ENCODE measurements at places on chromosomes 16 and 17.

GRCh38 chr17:30597776-30598288 is 120.6 kb downstream of the GOSR1 start:
- DNase-seq: no peak
- no peak overlapping the region for H3K4me3 ChIP-seq
- no peaks in the 10 kb centered on the region for H3K27me3 ChIP-seq
- no peaks in the 10 kb centered on the region for H3K4me1 ChIP-seq

DNA sequence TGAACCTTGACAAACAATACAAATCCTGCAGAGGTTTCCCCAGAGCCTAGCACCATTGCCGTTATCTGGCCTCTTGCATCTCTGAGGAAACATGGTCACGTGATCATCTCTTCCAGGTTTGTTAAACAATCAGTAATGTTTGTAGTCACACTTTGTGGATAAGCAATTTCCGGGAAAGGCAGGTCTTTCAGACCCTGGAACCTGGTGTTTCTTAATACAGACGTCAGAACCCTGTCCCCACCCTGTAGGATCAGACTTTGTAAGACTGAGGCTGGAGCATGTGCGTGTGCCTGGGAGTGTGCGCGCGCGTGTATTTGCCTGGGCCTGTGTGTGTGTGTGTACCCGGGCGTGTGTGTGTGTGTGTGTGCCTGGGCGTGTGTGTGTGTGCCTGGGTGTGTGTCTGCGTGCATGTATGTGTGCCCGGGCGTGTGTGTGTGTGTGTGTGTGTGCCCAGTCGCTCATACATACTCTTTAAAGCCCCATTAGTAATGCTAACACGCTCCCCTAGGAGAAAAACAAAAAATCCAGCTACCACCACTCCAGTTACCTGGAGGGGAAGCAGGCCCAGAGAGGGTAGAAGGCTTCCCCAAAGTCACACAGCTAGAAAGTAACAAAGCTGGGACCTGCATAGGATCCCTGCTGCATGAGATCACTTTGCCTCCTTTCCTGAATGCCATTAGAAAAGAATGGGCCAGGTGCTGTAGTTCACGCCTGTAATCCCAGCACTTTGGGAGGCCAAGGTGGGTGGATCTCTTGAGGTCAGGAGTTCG is 5.3 kb downstream of the CTNS start:
- peaks cover 12% of the 10 kb centered on the region for H3K4me1 ChIP-seq
- DNase-seq: no peak
- H3K27ac ChIP-seq: no peak overlapping the region
- H3K36me3 ChIP-seq: no peaks in the 10 kb centered on the region

- DNase-seq: no peak
- no peak overlapping the region for H3K4me3 ChIP-seq
- H3K27me3 ChIP-seq: no peaks in the 10 kb centered on the region
- H3K4me1 ChIP-seq: peaks cover 37% of the 10 kb centered on the region
- no peak overlapping the region for H3K27ac ChIP-seq
Measured at GRCh38 chr17:40538936-40539705, 26.2 kb downstream of the CCR7 start.

DNA sequence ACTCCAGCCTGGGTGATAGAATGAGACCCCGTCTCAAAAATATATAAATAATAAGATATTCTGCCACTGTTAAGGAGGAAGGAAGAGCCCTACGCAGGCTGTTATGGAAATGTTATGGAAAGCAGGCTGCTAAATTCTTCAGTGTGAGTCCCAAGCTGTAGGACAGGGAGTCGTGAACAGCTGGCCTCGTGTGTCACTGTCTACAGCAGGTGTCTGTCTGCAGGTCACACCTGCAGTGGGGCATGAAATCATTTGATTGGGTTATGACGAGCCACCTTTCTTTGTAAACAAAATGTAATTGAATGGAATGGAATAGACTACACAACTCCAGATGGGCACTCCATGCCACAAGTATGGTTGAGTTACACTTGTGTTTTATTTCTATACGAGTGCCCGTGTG is 15.6 kb upstream of the LITAF start:
- H3K27me3 ChIP-seq: no peaks in the 10 kb centered on the region
- no peak for DNase-seq
- H3K4me1 ChIP-seq: peaks cover 45% of the 10 kb centered on the region

GRCh38 chr17:57665696-57666095 is 79.4 kb downstream of the CCDC182 start:
- no peak for DNase-seq
- peaks cover 14% of the 10 kb centered on the region for H3K4me1 ChIP-seq
- H3K27ac ChIP-seq: no peak overlapping the region
- no peaks in the 10 kb centered on the region for H3K27me3 ChIP-seq
- H3K36me3 ChIP-seq: no peaks in the 10 kb centered on the region
- no peak overlapping the region for H3K4me3 ChIP-seq

GRCh38 chr16:65515193-65515592 is 393.3 kb upstream of the CDH11 start:
- no peak overlapping the region for H3K4me3 ChIP-seq
- no peaks in the 10 kb centered on the region for H3K36me3 ChIP-seq
- H3K27me3 ChIP-seq: no peaks in the 10 kb centered on the region
- no peak overlapping the region for H3K27ac ChIP-seq

DNA sequence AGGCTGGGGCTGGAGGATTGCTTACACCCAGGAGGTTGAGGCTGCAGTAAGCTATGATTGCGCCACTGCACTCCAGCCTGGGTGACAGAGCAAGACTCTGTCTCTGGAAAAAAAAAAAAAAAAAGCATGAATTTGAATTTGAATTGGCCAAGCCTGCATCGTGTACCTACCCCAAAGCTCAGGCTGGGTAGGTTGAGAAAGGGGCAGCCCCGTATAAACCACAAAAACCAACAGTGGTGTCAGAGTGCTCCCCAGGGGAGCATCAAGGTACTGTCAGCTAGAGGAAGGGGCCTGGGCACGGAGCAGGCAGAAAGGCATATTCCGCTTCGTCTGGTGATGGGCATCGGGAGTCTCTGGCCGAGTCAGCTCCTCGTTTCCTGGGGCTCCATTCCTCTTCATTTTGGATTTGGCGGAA is 40.9 kb downstream of the RAP1GAP2 start:
- H3K27me3 ChIP-seq: no peaks in the 10 kb centered on the region
- H3K36me3 ChIP-seq: no peaks in the 10 kb centered on the region
- H3K27ac ChIP-seq: no peak overlapping the region
- no peaks in the 10 kb centered on the region for H3K4me1 ChIP-seq
- no peak for DNase-seq
- H3K4me3 ChIP-seq: no peak overlapping the region

DNA sequence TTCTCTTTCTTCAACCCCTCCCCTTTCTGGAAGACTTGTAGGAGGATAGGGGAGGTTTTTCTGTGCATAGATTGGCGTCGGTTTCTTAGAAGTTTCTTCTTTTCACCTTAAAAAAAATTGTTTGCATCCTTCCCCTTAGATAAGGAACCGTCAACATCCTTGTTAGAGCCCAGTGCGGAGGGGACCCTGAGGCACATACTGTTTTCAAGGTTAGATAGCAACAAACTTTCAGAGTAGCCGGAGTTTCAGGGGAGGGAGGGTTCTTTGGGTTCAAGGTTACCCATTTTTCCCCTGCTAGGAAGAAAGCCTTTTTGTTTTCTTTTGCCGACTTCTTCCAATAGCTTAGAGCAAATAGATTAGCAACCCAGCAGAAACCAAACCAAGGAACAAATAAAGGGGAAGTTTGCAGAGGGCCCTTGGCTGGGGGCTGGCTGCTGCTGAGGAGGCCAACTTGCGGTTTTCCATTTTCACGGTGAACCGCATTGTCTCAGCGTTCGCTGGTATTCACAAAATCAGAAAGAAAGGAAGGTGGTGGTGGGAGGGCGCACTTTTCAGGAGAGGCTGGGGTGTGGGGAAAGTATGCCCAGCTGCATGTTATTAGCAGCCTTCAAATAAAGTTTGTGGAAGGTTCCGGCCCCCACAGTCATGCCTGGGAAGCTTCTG is 28.8 kb downstream of the MSI2 start:
- peaks cover 7% of the 10 kb centered on the region for H3K4me1 ChIP-seq
- no peak for DNase-seq
- H3K27me3 ChIP-seq: no peaks in the 10 kb centered on the region

- no peaks in the 10 kb centered on the region for H3K27me3 ChIP-seq
- H3K36me3 ChIP-seq: no peaks in the 10 kb centered on the region
- H3K4me3 ChIP-seq: peak overlapping the region; percentile 73
- no peak overlapping the region for H3K27ac ChIP-seq
Measured at GRCh38 chr16:31217136-31217530, 198 bp upstream of the PYDC1 start.

DNA sequence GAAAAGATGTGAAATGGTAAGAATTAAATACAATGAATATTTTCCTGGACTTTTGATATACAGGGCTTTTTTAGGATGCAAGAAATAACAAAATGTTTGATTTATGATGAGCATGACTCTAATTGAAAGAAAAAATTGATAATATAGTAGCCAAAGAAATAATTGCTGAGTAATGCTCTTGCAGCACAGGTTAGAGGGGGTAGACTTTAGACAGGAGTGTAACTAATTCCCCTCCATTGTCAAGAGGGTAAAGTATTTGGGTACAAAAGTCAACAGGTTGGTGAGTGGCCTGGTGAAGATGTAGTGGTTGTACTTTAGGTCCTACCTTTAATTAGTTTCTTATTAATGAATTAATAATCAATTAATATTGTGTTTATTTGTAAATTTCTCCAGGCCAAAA is 912.3 kb downstream of the KCNJ2 start:
- H3K4me3 ChIP-seq: no peak overlapping the region
- H3K27ac ChIP-seq: no peak overlapping the region

DNA sequence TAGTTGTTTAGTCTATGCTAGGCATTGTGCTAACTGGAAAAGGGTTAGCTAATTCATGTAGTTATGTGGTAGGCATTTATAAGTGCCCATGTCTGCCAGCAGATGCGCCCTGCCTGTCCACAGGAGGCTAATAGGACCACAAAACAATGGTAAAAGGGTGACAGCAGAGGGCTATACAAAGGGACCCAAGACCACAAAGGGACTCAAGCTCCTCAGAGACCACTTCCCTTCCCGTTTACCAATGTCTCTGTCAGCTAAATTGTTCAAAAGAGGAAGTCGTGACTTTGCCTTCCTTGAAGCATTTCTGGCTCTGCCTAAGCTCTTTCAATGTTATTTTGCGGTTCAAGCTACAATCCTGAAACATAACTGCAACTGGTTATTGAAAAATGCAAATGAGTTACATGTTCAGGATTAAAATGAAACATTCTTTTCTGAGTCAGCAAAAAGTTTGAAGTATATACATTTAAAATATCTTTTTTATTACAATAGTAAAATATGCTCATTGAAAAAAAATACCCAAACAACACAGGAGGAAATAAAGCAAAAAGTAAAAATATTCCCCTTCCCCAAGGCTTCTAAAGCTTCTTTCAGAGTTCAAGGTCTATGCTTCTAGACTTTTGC is 149.2 kb downstream of the MAF start:
- H3K4me1 ChIP-seq: no peaks in the 10 kb centered on the region
- no peaks in the 10 kb centered on the region for H3K36me3 ChIP-seq

DNA sequence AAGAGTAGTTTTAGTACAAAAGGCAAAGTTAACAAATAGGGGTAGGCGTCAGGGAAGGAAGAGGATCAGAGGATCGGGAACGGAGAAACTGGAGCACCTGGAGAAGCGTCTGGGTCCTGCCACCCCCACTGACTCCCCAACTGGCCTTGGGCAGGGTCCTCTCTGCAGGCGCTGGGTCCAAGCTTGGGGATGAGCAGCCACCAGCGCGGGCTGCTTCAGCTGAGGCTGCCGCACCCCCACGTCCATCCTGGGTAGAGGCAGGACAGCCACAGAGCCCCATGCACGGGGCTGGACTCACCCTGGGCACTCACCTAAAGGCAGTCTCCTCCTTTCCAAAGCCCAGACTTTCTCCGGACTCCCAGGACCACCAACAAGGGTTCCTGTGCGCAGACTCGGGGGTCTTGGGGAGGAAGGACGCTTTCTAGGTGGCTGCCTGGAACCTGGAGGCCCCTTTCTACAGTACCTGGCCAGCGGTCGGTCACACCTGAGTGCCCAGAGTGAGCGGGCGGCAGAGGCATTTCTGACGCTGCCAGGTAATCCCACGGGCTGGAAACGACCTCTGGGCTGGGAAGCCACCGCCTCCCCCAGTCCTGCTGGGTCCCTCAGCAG is 1.1 kb downstream of the HS3ST6 start:
- peaks cover 11% of the 10 kb centered on the region for H3K27me3 ChIP-seq
- H3K36me3 ChIP-seq: no peaks in the 10 kb centered on the region
- no peak overlapping the region for H3K4me3 ChIP-seq
- no peaks in the 10 kb centered on the region for H3K4me1 ChIP-seq
- no peak overlapping the region for H3K27ac ChIP-seq

DNA sequence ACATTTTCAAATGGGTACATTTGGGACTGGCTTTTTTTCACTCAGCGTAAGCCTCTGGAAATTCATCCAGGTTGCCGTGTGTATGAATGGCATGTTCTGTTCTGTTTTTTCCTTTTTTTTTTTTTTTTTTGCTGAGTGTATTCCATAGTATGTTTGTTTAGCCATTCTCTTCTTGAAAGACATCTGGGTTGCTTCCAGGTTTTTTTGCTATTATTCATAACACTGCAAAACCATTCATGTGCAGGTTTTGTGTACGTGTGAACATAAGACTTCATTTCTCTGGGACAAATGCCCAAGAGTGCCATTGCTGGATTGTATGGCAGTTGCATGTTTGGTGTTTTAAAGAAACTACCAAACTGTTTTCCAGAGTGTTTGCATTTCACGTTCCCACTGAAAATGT is 335.9 kb upstream of the TNRC6C start:
- no peaks in the 10 kb centered on the region for H3K36me3 ChIP-seq
- H3K27me3 ChIP-seq: no peaks in the 10 kb centered on the region
- no peak overlapping the region for H3K4me3 ChIP-seq
- no peaks in the 10 kb centered on the region for H3K4me1 ChIP-seq
- DNase-seq: no peak

DNA sequence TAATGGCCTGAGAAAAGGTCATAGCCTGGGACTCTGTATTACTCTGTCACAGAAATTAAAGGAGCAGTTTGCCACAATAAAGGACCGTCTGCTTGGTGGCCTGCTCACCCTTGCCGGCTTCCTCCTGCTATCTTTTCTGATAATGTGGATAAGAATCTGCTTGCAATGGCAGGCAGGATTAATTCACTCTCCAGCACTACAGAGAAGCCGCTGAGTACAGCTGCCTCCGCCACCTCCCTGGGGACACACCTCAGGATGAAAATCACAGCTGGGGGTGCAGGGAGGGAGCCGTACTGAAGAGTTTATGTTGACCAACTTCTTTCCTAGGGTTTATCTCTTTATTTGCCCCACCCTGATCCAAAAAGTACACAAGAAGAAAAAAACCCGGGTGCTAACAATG is 245.9 kb upstream of the RPL38 start:
- H3K27me3 ChIP-seq: no peaks in the 10 kb centered on the region
- no peak overlapping the region for H3K27ac ChIP-seq
- H3K4me1 ChIP-seq: no peaks in the 10 kb centered on the region
- no peak for DNase-seq
- H3K4me3 ChIP-seq: no peak overlapping the region

GRCh38 chr17:48127371-48128051 is 19.9 kb downstream of the SNX11 start:
- H3K4me3 ChIP-seq: no peak overlapping the region
- no peak for DNase-seq
- H3K4me1 ChIP-seq: no peaks in the 10 kb centered on the region
- no peaks in the 10 kb centered on the region for H3K27me3 ChIP-seq
- H3K27ac ChIP-seq: no peak overlapping the region

Measured in thoracic aorta (tissue), 2 donors.